ENCODE measurements at places on chromosomes 6 and 20.

GRCh38 chr6:107510108-107510507, 20.2 kb downstream of the SOBP start:
- no peak for DNase-seq

DNA sequence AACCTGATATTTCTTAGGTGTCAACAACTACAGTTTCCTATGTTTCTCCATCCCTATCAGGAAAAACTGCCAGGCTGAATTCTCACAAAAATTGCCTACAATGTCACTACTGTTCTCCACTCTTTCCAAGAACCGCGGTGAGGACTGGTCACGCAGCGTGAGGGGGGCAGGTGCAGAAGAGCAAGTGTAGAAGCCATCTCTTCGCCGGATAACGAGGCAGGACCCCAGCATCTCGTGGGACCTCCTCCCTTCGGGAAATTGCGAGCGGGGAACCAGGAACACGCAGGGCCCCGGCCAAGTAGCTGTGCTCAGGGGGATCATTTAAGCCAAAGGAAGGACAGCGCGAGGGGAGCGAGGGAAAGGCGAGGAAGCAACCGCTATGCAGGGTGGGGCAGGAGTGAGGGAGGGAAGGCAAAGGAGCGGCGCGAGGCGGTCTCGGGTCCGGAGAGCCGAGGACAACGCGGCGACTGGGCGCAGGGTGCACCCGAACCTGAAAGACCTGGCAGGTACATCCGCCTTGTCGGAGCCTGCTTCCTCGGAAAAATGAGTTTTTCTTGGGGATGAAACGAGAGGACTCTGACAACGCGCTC, 559 bp downstream of the APMAP start:
- no peak for DNase-seq

GRCh38 chr20:60420676-60421229, 462.5 kb downstream of the CDH26 start:
- no peak for DNase-seq

DNA sequence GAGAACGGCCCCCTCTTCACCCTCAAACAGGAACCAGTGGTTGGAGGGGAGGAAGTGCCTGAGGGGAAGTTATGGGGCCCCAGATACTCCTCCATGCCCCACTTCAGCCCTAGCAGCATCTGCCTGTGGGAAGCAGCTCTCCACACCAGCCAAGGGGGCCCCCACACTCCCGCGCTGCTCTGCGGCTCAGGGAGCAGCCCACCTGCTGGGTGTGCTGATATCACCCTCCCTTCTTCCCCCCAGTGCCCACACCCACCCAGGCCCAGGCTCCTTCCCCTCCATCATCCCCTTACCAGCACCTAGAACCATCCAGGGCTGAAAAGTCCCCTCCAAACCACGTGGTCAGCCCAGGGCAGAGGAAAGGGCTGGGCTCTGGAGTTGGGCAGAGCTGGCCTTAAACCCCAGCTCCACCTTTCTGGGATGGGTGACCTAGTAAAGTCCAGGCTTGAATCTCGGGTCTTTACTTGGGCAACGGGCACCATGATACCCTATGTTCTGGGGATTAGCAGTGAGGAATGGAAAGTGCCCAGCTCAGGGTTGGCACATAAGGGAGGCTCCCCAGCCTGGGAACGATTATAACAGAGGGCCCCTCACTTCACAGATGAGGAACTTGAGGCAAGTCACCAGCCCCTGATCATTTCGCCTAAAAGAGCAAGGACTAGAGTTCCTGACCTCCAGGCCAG, 663 bp downstream of the LST1 start:
- no peak for DNase-seq

GRCh38 chr20:64226686-64227580, 28.6 kb upstream of the PCMTD2 start:
- DNase-seq, result no peak

All from activated CD4-positive, alpha-beta T cell treated with anti-CD3 and anti-CD28 coated beads for 1 hour (primary cell).